Mesothelial cell of epicardium (in vitro differentiated cells): ENCODE measurements at places on chromosomes 5 and 9.

DNA sequence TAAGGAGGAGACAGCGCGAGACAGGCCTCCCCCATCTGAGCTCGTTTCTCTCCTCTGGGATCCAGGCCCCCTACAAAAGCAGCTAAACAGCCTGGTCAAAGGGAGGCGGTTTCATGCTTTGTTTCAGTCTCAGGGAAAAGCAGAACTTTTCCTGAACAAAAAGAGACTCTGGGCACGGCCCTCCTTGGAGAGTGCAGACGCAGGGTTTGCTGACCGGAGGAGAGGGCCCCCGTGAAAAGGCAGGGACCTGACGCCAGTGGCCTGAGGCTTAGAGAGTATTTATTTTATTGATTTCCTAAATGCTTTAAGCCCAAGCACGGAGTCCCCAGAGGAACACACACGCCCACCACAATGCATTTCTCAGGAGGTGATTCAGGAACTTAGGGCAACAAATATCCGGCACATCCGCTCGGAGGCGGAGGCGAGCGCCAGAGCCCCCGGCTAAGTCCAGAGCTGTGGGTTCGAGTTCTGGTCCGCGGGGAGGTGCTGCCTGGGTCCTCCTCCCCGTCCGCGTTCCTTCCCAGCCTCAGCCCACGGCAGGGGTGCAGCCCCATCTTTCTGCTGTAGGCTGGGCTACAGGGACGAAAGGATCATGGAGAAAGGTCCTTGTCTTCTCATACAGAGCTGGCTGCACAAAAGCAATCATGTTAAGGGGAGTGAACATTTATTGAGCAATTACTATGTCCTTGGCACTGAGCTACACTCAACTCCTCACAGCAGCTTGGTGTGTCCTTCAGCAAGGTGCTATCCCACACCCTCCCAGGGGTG, 40.0 kb downstream of the PTGES start:
- peak overlapping the region; percentile 71 for H3K27ac ChIP-seq
- H3K36me3 ChIP-seq, result no peaks in the 10 kb centered on the region
- peaks cover 30% of the 10 kb centered on the region for H3K4me1 ChIP-seq
- no peak for DNase-seq
- no peaks in the 10 kb centered on the region for H3K27me3 ChIP-seq

GRCh38 chr5:137656558-137656957, 79.3 kb downstream of the KLHL3 start:
- H3K36me3 ChIP-seq, result peaks cover 19% of the 10 kb centered on the region
- H3K4me1 ChIP-seq, result no peaks in the 10 kb centered on the region
- no peaks in the 10 kb centered on the region for H3K27me3 ChIP-seq

- DNase-seq, result no peak
- no peak overlapping the region for H3K4me3 ChIP-seq
- no peaks in the 10 kb centered on the region for H3K36me3 ChIP-seq
- no peak overlapping the region for H3K27ac ChIP-seq
Measured at GRCh38 chr9:4497395-4497794, 7.1 kb downstream of the SLC1A1 start.

DNA sequence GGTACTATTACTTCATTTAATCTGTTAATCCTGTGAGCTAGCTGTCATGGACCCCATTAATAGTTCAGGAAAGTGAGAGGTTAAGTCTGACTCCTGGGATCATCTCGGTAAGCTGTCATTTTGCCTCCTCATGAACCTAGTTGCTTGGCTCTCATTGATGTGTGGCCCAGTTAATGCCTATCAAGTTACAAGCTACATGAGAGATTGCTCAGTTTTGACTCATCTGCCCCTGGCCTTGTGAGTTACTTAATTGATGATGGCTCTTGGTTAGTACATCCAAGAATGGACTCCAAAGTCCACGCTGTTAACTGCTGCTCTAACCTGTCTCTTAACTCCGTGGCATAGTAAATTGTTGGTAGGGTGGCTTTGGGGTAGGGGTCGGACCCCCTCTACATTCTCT, 23.9 kb downstream of the LARP1 start:
- H3K4me1 ChIP-seq, result peaks cover 20% of the 10 kb centered on the region
- no peaks in the 10 kb centered on the region for H3K36me3 ChIP-seq
- H3K4me3 ChIP-seq, result no peak overlapping the region

DNA sequence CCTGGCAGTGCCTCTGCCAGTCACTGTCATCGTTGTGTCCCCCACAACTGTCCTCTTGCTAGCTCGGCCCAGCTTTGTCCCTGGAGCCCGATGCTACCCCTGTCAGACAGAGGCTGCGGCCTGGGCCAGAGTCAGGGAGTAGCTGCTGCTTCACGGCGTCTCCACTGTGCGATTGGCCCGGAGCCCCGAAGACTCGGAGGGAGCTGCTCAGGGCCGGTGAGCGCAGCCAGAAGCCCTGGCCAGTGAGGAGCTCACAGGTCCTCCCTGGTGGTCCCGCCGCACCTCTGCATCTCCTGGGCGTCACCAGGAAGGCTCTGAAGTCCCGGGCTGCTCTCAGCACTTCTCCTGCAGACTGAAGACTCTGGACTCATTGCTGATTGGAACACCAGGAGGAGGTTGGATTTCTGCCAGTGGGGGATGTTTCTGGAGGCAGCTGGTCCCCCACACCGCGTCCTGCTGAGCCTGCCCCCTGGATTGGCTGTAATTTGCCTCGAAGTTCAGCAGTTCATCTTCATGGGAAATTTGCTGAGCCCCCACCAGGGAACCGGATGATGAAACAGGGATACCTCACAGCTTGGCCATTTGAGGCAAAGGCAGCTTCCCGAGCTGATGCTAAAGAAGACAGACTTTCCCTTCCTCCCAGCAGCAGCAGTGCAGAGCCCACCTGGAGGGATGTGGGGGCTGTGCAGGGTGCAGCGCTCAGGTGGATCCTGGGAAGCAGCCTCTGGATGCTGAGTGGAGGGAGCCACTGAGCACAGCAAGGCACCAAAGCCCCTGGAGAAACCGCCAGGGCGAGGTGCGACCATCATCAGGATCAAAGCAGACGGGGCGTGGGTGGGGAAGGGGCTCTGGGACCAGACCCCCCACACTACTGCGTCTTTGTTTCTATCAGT, 45.6 kb downstream of the USP20 start:
- H3K27me3 ChIP-seq, result no peaks in the 10 kb centered on the region
- H3K36me3 ChIP-seq, result peaks cover 10% of the 10 kb centered on the region

GRCh38 chr9:69535911-69536310, 136.3 kb downstream of the APBA1 start:
- no peak overlapping the region for H3K27ac ChIP-seq
- H3K36me3 ChIP-seq, result no peaks in the 10 kb centered on the region
- H3K4me1 ChIP-seq, result peaks cover 2% of the 10 kb centered on the region
- no peak for DNase-seq

DNA sequence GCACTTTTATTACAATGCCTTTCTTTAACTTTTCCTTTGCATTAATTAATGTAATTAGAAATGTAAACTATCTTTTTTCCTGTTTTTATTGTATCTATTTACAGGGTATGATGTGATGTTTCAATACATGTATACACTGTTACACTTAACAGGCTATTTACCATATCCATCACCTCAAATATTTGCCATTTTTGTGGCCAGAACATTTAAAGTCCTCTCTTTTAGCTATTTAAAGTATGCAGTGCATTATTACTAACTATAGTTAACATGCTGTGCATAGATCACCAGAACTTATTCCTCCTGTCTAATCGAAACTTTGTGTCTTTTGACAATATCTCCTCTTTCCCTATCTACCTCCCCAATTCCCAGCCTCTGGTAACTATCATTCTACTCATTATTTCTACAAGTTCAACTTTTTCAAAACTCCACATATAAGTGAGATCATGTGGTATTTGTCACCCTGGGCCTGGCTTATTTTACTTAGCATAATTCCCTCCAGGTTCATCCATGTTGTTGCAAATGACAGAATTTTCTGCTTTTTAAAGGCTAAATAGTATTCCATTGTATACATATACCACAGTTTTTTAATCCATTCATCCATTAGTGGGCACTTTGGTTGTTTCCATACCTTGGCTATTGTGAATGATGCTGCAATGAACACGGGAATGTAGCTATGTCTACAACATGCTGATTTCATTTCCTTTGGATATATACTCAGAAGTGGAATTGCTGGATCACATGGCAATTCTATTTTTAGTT, 32.8 kb downstream of the OR2K2 start:
- no peak overlapping the region for H3K27ac ChIP-seq
- no peak for DNase-seq
- peaks cover 5% of the 10 kb centered on the region for H3K27me3 ChIP-seq
- H3K4me1 ChIP-seq, result peaks cover 12% of the 10 kb centered on the region
- H3K36me3 ChIP-seq, result no peaks in the 10 kb centered on the region
- no peak overlapping the region for H3K4me3 ChIP-seq
